Activated T-cell treated with anti-CD3 and anti-CD28 coated beads for 4 hours (primary cell): ENCODE measurements at places on chromosomes 6 and 20.

DNA sequence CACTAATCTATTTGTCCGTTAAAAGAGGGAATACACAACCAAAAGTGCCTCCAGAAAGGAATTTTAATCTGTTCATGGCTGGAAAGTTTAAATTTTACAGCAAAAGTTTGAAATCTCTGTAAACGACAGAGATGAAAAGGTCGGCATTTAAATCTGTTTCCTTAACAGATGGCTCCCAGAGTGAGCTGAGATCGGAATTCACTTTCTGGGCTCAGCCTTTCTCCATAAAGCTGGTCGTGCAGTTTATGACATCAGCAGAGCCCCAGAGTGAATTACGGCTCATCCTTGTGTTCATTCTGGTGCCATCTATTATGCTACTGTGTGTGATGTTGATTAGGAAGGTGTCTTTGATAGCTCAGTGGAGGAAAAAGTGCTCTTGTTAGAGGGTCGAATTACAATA is 117.6 kb upstream of the ZFP64 start:
- DNase-seq: no peak

DNA sequence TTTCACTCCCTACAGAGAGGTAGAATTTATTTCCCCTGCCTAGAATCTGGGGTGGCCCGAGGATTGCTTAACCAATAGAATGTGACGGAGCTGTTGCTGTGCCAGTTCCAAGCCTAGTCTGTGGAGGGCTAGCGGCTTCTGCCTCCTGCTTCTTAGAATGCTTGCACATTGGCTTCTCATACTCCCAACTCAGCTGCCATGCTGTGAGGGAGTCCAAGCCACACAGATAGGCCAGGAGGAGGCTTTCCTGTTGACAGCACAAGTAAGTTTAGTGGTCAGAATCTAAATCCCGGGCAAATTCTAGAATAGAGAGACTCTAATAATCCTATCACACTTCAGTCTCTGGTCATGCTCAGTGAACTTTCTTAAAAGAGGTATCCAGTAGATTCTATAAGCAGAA is 57.5 kb upstream of the SNRPB2 start:
- DNase-seq: no peak

GRCh38 chr20:60428651-60429050 is 470.4 kb downstream of the CDH26 start:
- no peak for DNase-seq

DNA sequence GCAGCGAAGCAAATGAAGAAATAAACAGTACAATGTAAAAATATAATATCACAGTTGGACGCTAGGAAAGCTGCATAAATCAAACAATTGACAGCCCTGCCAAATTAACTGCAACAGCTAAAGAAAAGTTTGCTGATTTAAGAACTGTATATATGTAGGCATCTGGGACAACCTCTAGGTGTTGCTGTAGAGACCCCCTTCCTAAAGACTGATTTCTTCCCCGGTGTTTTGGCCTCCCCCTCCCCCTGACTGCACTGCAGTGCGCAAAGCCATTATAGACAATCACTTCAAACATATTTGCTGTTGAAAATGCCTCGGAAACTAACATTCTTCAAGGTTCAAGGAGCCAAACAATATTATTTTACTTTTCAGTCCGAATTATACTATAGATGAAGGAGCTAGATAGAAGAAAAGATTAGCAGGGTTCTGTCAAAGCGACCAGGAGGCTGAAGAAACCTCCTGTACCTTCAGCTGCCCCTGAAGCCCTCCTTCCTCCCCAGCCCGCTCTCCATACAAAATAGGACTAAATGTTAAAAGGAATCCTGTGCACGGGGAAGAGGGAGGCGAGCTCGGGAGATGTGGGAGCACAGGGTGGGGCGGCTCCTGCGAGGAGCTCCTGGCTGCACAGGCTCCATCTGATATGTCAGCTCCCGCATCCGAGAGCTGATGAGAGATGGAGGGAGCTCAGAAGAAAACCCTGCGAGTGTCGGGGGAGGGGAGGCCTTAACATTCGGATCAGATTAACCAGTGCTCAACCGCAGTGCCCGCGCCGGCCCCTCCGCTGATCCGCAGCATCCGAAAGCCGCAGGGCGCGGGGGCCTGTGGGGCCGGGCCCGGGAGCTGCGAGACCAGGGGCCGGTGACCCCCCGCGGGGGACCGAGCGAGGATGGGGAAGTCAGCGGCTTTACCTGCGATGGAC is 822 bp downstream of the ELOVL4 start:
- no peak for DNase-seq

DNA sequence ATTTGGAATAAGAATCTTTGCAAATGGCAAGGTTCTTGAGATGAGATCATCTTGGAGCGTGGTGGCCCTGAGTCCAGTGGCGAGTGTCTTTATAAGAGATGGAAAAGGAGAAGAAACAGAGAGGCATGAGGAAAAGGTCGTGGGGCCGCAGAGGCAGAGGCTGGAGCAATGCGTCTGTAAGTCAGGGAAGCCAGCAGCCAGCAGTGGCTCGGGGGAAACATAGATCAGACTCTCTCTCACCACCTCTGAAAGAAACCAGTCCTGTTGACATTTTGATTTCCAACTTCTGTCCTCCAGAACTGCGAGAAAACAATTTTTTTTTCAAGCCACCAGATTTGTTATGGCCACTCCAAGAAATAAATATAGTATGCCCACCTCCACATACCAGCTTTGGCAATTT is 226.6 kb downstream of the TFAP2C start:
- no peak for DNase-seq

DNA sequence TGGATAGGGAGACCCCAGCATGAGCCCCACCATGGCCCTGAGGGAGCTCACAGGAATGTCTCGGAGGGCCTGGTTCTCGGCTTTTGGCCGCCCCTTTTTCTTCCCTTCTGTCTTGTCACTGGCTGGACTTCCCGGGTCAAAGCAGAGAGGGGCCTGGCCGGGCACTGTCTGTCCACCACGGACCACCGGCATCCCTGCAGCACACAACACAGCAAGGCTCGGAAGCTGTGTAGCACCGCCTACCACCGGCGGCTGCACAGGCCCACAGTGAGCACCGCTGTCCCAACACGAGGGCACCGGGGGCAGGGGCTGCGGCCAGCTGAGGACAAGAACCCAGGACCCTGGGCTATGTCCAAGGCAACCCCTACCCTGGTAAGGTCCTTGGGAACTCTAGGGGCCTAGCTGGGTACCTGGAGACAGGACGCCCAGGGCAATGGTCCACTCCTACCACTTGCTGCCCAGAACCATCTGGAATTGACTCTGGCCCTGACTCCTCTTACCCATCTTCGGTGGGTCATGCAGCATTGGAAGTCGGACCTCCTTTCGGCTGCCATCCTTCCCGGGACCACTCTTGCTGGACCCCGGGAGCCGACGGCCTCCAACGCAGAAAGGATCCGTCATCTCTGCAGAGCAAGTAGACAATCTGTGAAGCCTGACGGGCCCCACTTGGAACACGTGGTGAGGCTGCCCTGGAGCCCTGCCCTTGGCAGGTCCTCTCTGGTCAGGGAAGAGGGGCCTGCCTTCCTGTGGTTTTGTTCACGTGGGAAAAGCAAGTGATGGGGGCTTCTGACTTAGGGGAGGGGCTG is 2.2 kb downstream of the ZNF512B start:
- DNase-seq: no peak

GRCh38 chr6:29864037-29864810 is 36.6 kb downstream of the HLA-G start:
- no peak for DNase-seq

DNA sequence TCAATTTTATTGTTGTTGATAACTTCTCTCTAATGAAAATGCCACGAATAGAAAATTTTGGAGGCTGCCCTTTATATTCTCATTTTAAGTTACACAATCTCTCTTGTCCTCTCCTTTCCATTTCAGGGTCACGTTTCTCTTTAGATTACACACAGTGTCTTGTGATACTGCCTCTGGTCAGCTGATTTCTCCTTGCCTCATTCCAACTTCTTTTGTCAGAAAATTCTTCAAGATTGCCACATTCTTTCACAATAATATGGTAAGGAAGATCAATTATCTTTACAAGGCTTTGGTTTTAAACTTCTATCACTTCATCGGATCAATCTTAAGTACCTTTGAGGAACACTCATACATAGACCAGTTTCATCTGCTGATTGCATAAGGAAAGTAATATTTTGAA is 370.3 kb downstream of the RFPL4B start:
- DNase-seq: no peak

DNA sequence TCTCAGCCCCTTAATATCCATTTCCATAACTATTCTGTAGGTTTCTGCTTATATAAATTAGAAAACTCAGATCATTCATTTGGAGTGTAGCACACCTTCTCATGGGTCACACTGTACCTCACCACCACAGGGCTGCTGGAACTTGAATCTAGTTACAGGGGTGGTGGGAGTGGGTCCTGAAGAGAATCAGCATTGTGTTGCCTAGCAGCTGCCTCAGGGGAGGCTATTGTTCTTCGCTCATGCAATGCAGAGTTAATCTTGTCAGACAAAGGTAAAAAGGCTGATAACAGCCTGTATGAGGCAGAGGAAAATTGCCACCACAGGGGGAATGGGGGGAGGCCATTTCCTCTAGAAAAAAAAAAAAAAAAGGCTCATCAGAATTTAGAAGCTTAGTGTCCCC is 496.0 kb upstream of the ADGRB3 start:
- no peak for DNase-seq
